Sciatic nerve (tissue), 2 donors: ENCODE measurements at places on chromosomes 6 and 20.

DNA sequence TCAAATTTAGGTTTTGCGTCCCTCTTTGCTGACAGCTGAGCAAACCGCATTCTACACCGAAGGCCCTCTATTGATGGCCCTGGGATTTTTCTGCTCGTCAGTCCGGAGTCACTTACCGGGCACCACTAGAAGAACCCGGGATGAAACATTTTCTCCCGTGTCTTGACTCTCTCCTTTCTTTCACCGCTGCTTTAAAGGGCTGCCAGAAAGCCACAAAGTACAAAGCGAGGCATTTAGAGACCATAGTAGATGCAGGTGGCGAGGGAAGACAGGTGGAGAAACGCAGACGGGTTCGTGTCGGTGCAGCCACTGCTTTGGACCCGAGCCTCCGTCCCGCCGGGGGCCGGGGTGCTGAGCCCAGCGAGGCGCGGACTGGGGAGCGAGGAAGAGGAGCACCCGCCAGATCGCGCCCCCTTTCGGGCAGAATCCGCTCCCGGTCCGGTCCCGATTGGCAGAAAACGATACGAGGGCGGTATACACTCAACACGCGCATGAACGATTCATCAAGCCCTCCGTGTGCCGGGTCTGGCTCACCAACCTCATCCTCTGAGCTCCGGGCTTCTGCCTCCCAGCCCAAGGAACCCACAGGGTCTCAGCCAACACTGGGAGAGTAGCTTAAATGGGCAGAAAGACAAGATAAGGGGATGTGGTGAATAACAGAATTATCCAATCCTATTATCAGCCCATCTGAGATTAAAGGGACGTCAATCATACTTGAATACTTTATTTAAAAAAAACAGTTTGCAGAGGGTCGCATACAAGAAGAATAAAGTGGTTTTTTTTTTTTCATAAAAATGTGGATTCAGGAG is 84.9 kb downstream of the TRIM27 start:
- DNase-seq: peak; percentile 92

DNA sequence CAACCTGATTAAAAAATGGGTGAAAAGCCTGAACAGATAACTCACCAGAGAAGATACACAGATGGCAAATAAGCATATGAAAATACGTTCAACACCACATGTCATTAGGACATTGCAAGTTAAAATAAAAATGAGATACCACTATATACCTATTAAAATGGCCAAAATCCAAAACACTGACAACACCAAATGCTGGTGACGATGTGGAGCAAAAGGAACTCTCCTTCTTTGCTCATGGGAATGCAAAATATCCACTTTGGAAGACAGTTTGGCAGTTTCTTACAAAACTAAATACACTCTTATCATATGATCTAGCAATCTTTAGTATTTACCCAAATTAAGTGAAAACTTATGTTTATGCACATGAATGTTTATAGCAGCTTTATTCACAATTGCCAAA is 100.5 kb upstream of the ARID1B start:
- no peak for DNase-seq

DNA sequence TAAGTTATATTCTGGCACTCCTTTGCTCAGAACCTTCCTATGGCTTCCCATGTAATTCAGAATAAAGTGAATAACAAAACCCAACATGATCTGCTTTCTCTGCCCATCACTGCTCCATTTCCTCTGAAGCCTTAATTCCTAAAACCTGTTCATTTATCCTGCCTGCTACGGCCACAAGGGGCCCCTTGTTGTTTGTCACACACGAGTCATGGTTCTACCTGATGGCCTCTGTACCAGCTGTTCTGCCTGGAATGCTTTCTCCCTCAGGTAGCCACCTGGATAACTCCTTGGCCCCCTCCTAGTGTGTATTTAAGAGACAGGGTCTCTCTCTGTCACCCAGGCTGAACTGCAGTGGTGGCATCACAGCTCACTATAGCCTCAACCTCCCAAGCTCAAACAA is 26.8 kb downstream of the ERGIC3 start:
- no peak for DNase-seq

- no peak for DNase-seq
These were observed 50.5 kb downstream of the CPNE5 start for GRCh38 chr6:36788768-36789167.

GRCh38 chr6:132192631-132193030 is 208.6 kb downstream of the MOXD1 start:
- DNase-seq: no peak

DNA sequence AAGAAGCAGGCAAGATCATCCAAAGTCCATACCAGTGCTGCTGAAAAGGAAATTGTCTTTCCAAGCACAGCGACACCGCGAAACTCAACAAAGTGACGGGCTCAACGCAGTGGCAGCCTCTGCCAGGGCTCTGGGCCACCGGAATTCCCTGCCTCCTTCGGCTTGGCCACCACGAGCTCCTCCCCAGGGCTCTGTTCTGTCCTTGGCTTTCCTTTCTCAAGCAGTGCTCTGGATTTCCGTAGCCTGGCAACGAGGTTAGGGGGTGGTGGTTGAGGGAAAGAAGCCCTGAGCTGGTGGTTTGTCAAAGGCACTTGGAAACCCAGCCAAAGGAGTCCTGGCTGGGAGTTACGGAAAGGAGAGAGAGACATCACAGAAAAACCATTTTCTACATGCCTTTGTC is 31.2 kb downstream of the PRR18 start:
- no peak for DNase-seq

DNA sequence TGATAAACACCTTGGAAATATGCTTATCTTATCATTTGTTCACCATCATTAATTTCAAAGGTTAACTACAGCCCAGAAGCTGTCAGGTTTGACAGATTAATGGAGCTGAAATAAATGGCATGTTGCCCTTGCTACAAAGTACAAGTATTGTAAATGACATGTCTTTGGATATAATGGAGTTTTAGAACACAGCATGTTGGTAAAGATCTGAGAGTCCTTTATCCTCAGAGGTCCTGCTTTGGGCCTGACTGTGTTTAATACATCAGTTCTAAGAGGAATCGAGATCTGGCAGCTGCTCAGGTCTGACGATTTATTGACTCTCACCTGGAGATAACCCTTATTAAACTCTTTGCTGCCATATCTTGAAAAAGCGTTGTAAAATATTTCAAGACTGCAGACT is 222.7 kb upstream of the OPRM1 start:
- no peak for DNase-seq

- no peak for DNase-seq
These were observed 96.6 kb upstream of the SUPT3H start for GRCh38 chr6:45474376-45474775.

DNA sequence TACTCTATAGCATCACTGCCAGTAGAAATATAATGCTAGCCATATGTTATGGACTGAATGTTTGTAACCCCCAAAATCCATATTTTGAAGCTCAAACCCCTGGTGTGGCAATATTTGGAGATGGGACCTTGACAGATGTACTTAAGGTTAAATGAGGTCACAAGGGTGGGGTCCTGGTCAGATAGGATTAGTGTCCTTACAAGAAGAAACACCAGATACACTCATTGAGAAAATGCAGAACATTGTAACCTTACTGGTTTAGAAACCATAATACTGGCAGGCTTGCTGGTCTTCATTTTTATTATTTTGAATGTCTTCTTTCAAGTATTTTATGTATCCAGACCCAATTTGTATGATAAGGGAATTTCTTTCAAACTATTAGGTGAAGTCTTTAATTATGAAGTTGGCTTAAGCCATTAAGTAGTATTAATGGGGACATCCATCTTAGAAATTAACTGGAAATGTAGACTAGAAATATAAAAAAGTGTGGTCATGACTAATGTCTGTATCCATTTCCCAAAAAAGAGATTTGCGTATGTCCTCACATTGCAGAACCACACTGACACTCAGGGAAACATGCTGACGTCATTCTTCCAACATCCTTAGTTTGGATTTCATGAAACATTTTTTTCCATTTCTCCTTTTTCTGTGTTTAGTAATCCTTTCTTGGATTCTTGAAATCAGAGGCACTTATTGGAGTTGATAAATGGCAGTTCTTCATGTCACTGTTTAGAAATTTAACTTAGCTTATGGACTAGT is 32.4 kb downstream of the SLC16A10 start:
- DNase-seq: no peak

- DNase-seq: no peak
These were observed 650.5 kb downstream of the UTRN start for GRCh38 chr6:144935661-144936060.

- DNase-seq: no peak
These were observed 100.1 kb downstream of the EPHA7 start for GRCh38 chr6:93319304-93319703.

- no peak for DNase-seq
These were observed 49.0 kb upstream of the ASF1A start for GRCh38 chr6:118844915-118845314.

DNA sequence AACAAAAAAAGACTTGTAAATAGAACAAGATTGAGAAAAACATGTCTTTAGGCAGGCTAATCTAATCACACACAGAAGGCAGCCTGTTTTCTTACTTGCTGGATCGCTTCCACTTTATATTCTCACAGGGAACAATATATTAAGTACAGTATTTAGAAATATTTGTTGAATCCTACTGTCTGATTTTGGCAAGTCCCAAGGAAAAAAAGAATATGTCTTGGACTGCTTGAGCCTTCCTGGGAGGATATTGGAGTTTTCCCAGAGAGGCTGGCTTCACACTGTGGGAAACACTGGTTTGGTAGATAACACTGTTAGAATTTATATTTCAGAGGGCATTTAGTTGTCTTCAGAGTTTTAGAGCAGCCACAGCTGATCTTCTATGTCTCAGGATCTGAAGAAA is 229.7 kb downstream of the PRL start:
- DNase-seq: no peak

GRCh38 chr20:2217857-2218539 is 77.8 kb upstream of the TGM3 start:
- no peak for DNase-seq

GRCh38 chr6:45256697-45257695 is 71.1 kb upstream of the RUNX2 start:
- no peak for DNase-seq

DNA sequence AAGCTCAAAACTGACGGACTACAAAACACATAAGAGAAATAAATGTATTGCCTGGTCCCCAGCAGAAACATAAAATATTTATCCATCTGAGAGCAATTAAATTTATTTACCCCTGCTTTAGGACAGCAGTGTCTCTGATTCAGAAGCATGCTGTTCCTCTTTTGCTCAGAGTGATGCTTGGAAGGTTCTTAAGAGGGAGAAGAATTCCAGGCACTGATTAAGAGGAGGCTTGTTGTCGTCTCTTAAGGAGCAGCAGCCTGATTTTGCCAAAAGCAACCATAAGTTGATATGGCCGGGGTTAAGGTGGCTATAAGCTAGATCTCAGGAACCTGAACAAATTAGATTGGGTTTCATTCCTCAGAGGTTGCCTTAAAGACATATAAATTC is 25.8 kb downstream of the CAP2 start:
- no peak for DNase-seq
